ENCODE measurements at places on chromosomes 3 and 15.

GRCh38 chr3:169781209-169781855 is 8.1 kb downstream of the MYNN start:
- DNase-seq, result no peak

DNA sequence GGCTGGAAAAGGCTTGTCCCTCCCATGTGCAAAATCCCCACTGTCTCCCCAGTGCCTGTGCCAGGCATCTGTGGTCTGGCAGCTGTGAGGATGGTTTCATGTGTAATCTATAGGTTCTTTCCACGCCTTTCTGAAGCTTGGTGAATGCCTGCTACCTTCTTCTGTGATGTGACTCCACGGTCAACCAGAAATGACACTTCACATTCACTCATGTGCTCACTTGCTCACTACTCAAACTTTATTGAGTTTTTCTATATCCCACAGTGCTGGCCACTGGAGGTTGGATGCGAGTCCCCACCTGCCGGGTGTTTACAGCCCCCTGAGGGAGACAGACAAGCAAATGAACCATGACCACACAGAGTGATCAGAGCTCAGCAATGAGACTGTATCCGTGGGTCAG is 27.9 kb upstream of the TLE3 start:
- DNase-seq, result no peak

GRCh38 chr3:64681827-64682226 is 6.0 kb downstream of the ADAMTS9 start:
- DNase-seq, result no peak

DNA sequence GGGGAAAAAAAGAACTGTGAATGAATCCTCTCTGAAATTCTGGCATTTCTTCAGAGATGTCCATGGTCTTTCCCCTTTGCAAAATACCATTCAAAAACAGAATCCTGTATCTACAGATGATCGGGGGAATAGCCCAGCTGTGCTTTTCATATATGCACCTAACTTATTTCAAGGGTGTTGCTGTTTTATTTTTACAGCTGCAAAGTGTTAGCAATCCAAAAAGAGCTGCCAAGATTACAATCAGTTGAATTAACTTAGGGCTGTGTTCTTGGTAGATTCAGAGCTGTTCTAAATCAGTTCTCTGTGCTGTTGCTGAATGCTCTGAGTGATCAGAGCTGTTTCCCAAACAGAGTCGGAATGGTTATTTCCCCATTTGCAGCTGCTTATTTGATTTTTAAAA is 175.7 kb upstream of the SEMA6D start:
- no peak for DNase-seq

- no peak for DNase-seq
Observed at GRCh38 chr3:197501879-197502620, 53.7 kb downstream of the BDH1 start.

DNA sequence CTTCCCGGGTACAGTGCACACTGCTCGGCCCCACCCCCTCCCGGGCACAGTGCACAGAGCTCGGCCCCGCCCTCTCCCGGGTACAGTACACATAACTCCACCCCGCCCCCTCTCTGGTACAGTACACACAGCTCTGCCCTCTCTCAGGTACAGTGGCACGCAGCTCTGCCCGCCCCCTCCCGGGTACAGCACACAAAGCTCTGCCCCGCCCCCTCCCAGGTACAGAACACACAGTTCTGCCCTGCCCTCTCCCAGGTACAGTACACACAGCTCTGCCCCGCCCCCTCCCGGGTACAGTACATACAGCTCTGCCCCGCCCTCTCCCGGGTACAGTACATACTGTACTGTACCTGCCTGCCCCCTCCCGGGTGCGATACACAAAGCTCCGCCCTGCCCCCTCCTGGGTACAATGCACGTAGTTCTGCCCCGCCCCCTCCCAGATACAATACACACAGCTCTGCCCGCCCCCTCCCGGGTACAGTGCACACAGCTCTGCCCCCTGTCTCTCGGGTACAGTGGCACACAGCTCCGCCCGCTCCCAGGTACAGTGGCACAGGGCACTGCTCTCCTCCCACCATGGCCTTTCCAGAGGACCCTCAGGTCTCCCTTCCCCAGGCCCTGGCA is 16.4 kb upstream of the PRR20G start:
- no peak for DNase-seq

GRCh38 chr15:42155546-42156242 is 742 bp downstream of the PLA2G4F start:
- DNase-seq, result no peak

DNA sequence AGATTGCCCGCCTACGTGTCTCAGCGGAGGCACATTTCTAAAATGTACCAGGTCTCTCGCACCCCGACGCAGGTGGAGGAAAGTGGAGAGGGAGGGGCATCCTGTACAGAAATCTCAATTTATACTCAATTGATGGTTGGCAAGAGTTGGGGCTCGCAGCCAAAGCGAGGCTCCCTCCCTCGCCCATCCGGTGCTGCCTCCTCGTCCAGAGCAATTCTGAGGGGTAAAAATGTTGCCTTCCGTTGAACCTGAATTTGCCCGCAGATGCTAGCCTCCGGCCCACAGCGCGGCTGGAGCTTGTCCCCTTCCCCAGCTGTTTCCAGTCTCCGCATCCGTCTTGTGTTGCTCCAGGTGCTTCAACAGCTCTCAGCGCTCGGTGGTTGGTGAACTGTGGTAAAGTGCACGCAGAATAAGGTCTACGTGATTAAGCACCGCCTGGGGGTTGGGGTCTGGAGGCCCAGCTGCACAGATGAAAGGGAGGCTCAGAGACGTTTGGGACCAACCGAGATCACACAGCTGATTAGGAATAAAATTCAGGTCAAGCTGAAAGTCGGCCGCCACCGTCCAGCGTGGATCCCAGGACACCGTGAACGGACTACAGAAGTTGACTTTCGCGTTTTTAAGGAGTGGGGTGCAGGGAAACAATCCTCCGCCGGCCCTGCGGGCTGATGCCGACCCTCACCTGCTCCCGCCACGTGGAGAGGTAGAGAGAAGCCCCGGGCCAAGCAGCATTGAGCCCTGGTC is 846 bp upstream of the POLG start:
- DNase-seq, result no peak

- DNase-seq, result peak; percentile 9
Observed at GRCh38 chr15:45023659-45024225, 747 bp downstream of the SORD start.

- DNase-seq, result no peak
Observed at GRCh38 chr15:61794881-61795280, 265.4 kb downstream of the VPS13C start.

DNA sequence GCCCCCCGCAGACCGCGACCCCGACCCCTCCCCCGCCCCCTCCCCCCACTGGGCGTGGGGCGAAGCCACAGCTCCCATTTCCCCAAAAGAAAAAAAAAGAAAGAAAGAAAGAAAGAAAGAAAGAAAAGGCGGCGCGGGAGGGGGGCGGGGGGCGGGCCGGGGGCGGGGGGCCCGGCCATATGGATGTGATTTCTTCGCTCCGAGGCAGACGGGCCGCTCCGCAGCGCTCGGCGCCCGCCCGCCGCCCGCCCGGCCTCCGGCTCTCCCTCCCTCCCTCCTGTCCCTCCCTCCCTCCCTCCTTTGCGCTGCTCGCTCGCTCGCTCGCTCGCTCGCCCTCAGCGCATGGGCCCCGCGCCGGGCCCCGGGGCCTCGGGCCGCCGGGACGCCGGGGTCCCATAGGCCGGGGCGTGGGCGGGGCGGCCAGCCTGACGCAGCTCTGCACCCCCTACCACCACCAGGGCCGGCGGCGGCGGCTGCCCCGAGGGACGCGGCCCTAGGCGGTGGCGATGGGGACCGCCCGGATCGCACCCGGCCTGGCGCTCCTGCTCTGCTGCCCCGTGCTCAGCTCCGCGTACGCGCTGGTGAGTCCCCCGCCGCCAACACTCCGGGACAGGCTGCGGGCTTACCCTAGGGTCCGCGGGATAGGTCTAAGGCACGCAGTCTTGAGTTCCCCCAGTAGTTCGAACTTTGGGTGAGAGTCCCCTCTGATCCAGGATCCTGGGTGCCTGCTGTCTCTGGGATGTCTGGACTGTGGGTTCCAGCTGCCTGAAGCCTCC is 5.7 kb downstream of the PTH1R start:
- DNase-seq, result peak; percentile 63

DNA sequence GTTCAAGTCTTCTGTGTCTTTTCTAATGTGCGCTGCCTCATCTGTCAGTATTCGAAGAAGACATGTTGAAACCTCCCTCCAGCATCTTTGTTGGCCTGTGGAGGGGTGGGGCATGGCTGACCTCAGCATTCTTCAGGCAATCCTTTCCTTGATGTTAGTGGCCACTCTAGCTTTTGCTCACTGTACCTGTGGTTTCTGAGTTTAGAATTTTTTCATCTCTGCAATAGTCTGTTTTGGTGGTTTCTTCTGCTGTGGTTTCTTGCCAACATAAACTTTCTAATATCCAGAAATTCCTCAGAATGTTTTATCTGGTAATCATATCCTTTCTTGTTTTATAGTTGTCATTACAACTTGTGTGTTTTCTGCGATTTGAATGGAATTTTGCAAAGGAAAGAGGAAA is 251.3 kb upstream of the NR2E3 start:
- DNase-seq, result no peak

DNA sequence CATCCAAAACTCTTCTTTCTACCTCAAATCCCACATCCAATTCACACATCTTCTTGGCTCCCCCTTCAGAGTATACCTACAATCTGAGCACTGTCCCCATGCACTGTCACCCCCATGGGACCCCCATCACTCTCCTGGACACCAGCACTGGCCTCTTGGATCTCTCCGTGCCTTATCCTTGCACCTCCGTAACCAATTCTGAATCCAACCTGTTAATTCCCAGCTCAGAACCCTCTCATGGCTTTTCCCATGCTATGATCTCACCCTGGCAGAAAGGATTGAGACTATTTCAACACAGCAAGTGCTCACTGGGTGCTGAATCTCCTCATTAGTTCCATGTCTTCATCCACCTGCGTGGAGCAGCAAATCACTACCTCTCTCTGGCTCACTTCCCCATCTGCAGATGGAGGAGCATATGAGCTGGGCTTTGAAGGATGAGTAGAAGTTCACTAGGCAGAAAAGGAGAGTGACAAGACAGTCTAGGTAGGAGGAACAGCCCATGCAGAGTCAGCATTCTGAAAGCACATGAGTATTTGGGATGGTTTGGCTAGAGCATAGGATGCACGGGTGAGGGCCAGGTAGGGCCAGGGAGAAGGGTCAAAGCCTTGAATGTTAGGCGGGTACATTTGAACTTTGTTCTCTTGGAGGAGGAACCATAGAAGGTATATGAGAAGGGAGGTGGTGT is 48.7 kb downstream of the SLC6A6 start:
- no peak for DNase-seq

- no peak for DNase-seq
Observed at GRCh38 chr3:139468399-139468798, 7.9 kb downstream of the RBP2 start.

DNA sequence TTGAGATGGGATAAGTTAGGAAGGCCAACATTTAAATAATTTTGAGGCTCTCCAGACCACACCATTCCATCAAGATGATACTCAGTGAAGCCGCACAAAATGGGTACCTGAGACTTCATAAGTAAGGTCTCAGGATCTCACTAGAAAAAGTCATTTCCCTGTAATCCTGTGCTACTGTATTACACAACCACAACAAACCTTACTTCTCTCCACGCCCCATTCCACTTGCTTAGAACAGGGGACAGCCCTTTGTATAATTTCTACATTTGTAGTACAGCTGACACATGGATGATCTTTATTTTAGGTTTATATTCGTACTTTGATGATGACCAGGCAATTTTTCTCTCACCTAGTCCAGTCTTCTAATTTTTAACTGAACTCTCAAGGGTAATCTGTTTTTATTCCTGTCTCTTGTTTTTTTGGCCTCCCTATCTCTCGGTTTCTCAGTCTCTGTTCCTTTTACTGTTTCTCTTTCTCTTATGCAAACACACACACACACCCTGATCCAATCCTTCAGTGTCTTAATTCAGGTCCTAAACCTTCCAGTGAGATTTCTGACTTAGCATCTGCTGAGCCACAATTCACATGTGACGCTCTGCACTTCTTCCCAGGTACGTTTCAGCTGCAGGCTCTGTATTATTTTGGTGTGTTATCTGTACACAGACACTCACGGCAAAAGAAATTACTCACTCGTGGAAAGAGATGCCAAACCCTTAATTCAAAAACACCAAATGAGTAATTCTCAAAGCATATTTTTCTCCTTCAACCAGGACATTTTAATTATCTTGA is 223.2 kb upstream of the THBS1 start:
- no peak for DNase-seq

DNA sequence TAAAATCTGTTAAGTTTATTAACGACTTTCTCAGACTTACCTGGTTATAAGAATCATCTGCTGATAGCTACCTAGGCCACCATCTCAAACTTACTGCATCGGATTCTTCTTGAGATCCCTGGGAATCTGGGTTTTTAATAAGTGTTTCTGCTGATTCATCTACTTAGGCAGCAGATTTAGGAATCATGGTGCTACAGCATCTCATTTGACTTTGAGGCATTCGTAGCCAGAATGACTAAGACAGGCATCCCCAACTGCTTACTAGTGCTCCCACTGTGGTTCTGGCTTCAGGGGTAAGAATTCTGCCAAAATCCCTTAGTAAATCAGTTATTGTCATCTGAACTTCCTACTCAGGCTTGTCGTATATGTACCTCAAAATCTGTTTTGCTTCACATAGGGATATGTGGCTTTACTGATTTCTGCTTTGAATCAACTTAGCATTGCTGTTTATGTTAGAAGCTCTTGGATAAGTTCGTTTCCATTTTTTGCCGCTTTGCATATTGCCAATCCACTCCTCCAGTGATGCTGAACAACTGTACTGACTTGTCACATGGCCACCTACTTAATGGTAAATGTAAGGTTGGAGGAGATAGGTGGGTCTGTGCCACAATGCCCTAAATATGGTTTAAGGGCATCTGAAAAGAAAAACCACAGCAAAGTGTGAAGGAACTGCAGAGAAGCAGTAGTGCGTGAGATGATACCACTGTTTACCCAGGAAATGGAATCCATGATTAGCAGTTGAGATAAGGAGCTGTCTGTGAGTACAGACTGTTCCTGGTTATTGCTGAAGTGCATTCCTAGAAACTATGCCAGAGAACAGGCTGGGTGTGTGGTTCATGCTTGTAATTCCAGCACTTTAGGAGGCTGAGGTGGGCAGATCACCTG is 60.3 kb downstream of the MAP6D1 start:
- no peak for DNase-seq

DNA sequence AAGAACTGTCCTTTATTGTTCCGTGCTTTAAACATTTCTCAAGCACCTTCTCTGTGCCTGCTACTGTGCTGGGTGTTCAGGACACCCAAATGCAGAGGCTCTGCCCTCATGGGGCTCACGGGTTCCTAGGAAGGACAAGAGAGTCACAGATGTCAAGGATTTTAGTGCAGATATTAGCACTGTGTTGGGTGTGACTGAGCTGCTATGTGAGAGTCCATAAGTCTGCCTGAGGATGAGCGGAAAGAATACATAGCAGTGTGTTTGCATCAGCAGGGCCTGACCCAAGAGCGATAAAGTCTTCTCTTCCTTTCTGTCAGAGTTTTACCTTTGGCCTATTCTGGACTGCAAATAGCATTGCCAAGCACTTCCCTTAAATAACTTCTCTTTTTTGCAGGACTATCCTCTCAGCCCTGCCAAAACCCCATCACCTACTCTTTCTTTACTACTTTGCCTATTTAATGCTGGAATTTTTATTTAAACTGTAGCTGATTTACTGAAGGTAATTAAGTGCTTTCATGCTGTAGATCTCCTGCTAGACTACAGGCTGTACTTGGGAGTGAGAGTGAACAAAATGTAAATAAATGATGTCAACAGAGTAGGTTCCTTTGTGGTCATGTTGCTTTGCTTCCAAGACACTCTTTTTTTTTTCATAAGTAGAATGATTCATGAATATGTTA is 459.4 kb upstream of the TPRG1 start:
- peak; percentile 8 for DNase-seq
